ENCODE measurements at places on chromosomes 4 and X. TPM values are rescaled to one million over a fixed set of nuclear protein-coding genes. Genes with fewer than 3 reads are reported as not detected.
A peak's percentile ranks its signal among the peaks of the same experiment; 100 is the strongest.

- peak overlapping the region; percentile 81 for H3K4me3 ChIP-seq
- peak; percentile 59 for DNase-seq
- H3K4me1 ChIP-seq, result peaks cover 6% of the 10 kb centered on the region
- peak overlapping the region; percentile 97 for H3K27ac ChIP-seq
- no peaks in the 10 kb centered on the region for H3K27me3 ChIP-seq
These were observed 73.0 kb downstream of the AFF1 start for GRCh38 chr4:87007528-87008446.

DNA sequence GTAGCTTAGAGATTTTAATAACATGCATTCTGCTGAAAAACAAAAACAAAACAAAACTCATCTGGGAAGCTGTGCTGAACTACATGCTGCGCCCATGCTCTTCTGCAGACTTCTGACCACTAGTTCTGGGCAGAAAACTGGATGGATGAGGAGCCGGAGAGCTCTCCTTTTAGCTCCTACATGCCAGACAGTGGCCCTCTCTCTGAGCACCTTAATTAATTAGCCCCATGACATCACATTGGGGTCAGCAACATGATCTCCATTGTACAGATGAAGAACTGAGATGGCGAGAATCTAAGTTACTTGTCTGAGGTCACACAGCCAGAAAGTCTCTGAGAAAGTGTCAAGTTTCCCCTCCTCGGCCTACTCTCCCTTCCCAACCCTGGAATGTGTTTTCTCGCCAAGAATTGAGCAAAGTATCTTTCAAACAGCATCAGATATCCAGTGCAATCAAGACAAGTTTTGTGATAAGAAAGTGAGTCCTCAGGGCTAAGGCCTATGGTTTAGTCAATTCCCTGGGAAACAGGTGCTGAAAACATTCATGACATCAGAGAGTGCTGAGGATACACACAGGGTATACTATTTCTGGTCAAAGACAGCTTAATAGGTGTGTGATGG, 21.6 kb downstream of the SCD5 start:
- peak; percentile 33 for DNase-seq
- H3K4me3 ChIP-seq, result no peak overlapping the region
- H3K27ac ChIP-seq, result no peak overlapping the region
- H3K27me3 ChIP-seq, result no peaks in the 10 kb centered on the region
- H3K4me1 ChIP-seq, result no peaks in the 10 kb centered on the region
- H3K36me3 ChIP-seq, result no peaks in the 10 kb centered on the region

DNA sequence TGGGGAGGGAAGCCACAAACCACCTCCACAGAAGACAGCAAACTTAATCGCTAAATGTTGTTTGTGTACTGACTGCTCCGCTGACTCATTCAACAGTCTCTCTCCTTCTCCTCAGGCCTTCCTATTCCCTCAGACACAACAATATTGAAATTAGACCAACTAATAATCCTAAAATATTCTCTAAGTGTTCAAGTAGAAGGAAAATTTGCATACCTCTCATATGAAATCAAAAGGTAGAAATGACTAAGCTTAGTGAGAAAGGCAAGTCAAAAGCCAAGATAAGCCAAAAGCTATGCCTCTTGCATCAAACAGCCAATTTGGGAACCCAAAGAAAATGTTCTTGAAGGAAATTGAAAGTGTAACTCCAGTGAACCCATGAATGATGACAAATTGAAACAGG, 75.7 kb upstream of the ARHGAP24 start:
- peak; percentile 6 for DNase-seq
- no peak overlapping the region for H3K4me3 ChIP-seq
- no peaks in the 10 kb centered on the region for H3K4me1 ChIP-seq
- H3K36me3 ChIP-seq, result no peaks in the 10 kb centered on the region

GRCh38 chrX:86133761-86134160, 14.5 kb upstream of the DACH2 start:
- no peak overlapping the region for H3K4me3 ChIP-seq
- no peaks in the 10 kb centered on the region for H3K4me1 ChIP-seq
- H3K27ac ChIP-seq, result no peak overlapping the region
- peak; percentile 43 for DNase-seq
- no peaks in the 10 kb centered on the region for H3K36me3 ChIP-seq

- no peaks in the 10 kb centered on the region for H3K36me3 ChIP-seq
- peaks cover 2% of the 10 kb centered on the region for H3K27me3 ChIP-seq
- H3K4me3 ChIP-seq, result peak overlapping the region; percentile 3
- H3K4me1 ChIP-seq, result no peaks in the 10 kb centered on the region
- no peak overlapping the region for H3K27ac ChIP-seq
These were observed 32.0 kb upstream of the MGST2 start for GRCh38 chr4:139633661-139634060.

- H3K4me1 ChIP-seq, result peaks cover 2% of the 10 kb centered on the region
- H3K4me3 ChIP-seq, result no peak overlapping the region
- no peak for DNase-seq
- no peaks in the 10 kb centered on the region for H3K27me3 ChIP-seq
- H3K36me3 ChIP-seq, result no peaks in the 10 kb centered on the region
- no peak overlapping the region for H3K27ac ChIP-seq
These were observed 121.6 kb upstream of the NOCT start for GRCh38 chr4:138894011-138894410.

- no peak overlapping the region for H3K4me3 ChIP-seq
- H3K27me3 ChIP-seq, result no peaks in the 10 kb centered on the region
- no peak overlapping the region for H3K27ac ChIP-seq
- H3K4me1 ChIP-seq, result no peaks in the 10 kb centered on the region
- H3K36me3 ChIP-seq, result no peaks in the 10 kb centered on the region
These were observed 85.2 kb downstream of the PRRG1 start for GRCh38 chrX:37434362-37434761.

DNA sequence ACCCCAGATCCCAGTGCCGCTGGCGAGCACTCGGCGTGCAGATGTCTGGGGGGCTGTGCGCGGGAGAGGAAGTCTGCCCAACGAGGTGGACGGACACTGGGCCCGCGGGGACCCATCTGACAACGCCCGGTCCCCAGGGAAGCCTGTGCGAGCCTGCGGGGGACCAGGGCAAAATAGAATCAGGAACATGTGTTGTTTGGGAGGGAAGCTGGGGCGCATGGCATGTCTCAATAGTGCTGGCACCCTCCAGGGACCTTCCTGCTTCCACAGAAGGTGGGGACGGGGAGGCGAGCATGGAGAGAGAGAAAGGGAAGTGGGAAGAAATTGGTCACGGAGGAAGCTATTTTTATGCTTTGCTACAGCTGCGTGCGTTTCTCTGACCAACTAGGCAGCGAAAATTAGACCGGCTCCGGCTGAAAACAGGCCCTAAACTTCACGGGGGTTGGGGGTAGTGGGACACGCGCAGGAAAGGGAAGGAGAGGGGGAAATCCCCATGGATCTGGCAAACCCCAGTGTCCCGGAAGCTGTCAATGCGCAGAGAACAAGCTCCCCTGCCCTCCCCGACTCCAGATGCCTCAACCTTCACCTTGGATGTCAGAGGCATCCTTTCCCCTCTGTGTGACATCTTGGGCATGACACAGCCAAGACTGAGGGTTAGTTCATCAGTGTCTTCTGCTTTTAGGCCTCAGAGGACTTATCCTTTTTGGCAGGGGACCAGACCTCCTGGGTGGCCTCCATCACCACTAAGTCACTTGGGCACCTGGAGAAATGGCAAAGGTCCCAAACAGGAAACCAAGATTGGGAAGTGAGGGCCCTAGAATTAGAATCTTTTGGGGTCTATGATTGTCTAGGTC, 169.8 kb upstream of the BCOR start:
- peak overlapping the region; percentile 27 for H3K27ac ChIP-seq
- peak overlapping the region; percentile 14 for H3K4me3 ChIP-seq
- H3K27me3 ChIP-seq, result no peaks in the 10 kb centered on the region
- no peak for DNase-seq
- H3K36me3 ChIP-seq, result no peaks in the 10 kb centered on the region

DNA sequence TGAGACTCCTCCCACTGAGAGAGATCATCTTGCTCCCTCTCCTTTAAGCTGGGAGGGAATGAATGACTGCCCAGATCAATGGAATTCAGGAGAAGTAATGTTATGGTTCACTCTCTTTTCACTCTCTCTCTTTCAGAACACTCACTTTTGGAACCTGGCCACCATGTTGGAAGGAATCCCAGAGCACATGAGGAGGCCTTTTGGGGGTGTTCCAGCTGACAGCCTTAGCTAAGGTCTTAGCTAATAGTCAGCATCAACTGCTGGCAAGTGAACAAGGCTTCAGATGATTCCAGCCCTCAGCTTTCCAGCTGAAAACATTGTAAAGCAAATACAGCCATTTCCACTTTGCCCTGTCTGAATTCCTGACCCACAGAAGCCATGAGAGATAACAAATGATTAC, 124.0 kb upstream of the CLNK start:
- H3K4me1 ChIP-seq, result no peaks in the 10 kb centered on the region
- no peaks in the 10 kb centered on the region for H3K36me3 ChIP-seq
- H3K27me3 ChIP-seq, result no peaks in the 10 kb centered on the region
- no peak overlapping the region for H3K27ac ChIP-seq
- no peak overlapping the region for H3K4me3 ChIP-seq

DNA sequence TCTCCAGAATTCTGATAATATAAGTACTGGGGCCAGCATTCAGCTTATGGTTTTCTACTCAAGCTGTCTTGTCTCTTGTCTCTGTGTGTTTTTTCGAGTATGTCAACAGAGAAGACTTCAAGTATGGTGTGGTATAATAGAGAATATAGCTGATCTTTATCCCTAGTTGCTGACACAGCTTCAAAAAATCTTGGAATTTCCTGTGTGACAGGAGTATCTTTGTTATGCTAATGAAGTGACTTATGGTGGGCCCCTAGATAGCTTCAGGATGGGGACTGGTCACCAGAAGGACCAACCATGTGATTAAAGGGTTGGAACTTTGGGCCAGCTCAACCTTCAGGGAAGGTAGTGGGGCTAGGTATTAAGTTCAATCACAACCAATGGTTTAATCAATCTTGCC, 2.9 kb downstream of the GPRASP3 start:
- DNase-seq, result peak; percentile 14
- H3K36me3 ChIP-seq, result no peaks in the 10 kb centered on the region
- no peak overlapping the region for H3K4me3 ChIP-seq
- no peak overlapping the region for H3K27ac ChIP-seq
- no peaks in the 10 kb centered on the region for H3K4me1 ChIP-seq

DNA sequence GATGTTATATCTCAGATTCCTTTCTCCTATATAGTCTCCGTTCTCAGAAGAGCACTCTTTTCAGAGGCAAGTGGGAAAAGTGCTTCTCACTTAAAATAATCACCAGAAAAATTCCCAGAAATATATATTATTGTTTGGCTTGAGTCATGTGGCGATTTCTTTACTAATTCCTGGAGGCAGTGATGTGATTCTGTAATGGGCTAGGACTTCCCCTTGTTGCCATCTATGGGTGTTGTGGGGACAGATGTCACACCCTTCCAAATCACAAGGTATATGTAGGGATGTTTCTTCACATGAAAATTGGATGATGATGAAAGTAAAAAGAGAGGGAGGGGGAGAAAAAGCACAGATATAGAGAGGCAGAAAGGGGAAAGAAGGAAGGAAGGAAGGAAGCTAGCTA, 553.4 kb downstream of the PPP4R3C start:
- H3K36me3 ChIP-seq, result no peaks in the 10 kb centered on the region
- no peak overlapping the region for H3K27ac ChIP-seq
- H3K27me3 ChIP-seq, result no peaks in the 10 kb centered on the region
- no peak for DNase-seq
- no peaks in the 10 kb centered on the region for H3K4me1 ChIP-seq

DNA sequence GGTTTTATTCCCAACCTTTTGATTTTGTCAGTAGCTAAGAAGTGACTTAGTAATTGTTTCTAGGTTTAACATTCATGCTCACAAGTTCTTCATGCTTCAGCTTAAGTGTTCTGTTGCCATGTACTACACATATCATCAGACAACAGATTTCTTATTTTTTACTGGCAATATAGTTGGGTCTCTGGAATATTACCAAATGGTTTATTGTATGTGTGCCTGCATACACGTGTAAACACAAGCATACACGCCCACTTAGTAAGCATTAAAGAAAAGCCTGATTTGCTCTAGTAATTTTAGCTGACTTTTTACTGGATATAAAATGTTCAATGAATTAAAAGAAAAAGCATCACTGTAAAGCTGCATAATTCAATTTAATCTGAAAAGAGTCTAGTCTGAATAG, 199.8 kb downstream of the CAMK2D start:
- no peaks in the 10 kb centered on the region for H3K27me3 ChIP-seq
- no peak overlapping the region for H3K27ac ChIP-seq
- no peak for DNase-seq
- H3K4me1 ChIP-seq, result peaks cover 5% of the 10 kb centered on the region
- peaks cover 2% of the 10 kb centered on the region for H3K36me3 ChIP-seq
- H3K4me3 ChIP-seq, result no peak overlapping the region

- DNase-seq, result peak; percentile 55
- H3K4me3 ChIP-seq, result no peak overlapping the region
- no peak overlapping the region for H3K27ac ChIP-seq
- no peaks in the 10 kb centered on the region for H3K4me1 ChIP-seq
These were observed 65.0 kb upstream of the SEC24B start for GRCh38 chr4:109368661-109369060.

GRCh38 chr4:78799551-78800495, 23.7 kb downstream of the BMP2K start:
- peak; percentile 36 for DNase-seq
- no peaks in the 10 kb centered on the region for H3K27me3 ChIP-seq
- H3K4me1 ChIP-seq, result no peaks in the 10 kb centered on the region
- no peak overlapping the region for H3K4me3 ChIP-seq
- H3K36me3 ChIP-seq, result no peaks in the 10 kb centered on the region
- H3K27ac ChIP-seq, result no peak overlapping the region

- no peaks in the 10 kb centered on the region for H3K27me3 ChIP-seq
- DNase-seq, result peak; percentile 46
- H3K4me1 ChIP-seq, result peaks cover 10% of the 10 kb centered on the region
These were observed 165.6 kb downstream of the PTTG2 start for GRCh38 chr4:38125816-38126215.

- no peak overlapping the region for H3K27ac ChIP-seq
- no peak overlapping the region for H3K4me3 ChIP-seq
- no peaks in the 10 kb centered on the region for H3K36me3 ChIP-seq
- H3K4me1 ChIP-seq, result no peaks in the 10 kb centered on the region
- peak; percentile 55 for DNase-seq
- no peaks in the 10 kb centered on the region for H3K27me3 ChIP-seq
These were observed 203.1 kb downstream of the LARP7 start for GRCh38 chr4:112840061-112840460.

DNA sequence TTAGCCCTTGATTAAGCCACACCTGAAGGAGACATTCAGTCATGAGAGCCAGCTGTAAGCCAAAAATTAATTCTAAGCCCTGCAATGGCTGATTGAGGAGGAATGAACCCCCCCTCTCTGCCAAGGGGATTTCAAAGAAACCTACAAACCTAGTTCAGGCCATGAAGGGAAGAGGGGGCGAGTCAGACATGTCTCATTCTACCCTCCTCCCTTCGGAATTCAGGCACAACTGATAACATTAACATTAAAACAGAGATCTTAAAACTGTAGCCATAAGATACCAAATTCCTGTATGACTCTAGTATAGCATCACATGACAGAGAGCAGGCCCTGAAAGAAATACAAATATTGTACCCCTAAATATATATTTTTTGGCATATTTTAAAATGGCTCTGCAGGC, 40.4 kb upstream of the AFAP1 start:
- H3K4me1 ChIP-seq, result peaks cover 2% of the 10 kb centered on the region
- H3K27me3 ChIP-seq, result no peaks in the 10 kb centered on the region
- H3K4me3 ChIP-seq, result no peak overlapping the region
- H3K27ac ChIP-seq, result no peak overlapping the region
- no peak for DNase-seq

- peak; percentile 60 for DNase-seq
- H3K27me3 ChIP-seq, result no peaks in the 10 kb centered on the region
- no peaks in the 10 kb centered on the region for H3K36me3 ChIP-seq
- peaks cover 5% of the 10 kb centered on the region for H3K4me1 ChIP-seq
These were observed 47.3 kb upstream of the GATB start for GRCh38 chr4:151808120-151808529.

SYNPO2 gene
- 40.1 TPM for total RNA-seq

TAF7L gene
- 0.33 TPM for total RNA-seq

HAND2 gene
- total RNA-seq, result under 0.01 TPM

GSX2 gene
- 0.33 TPM for total RNA-seq

SHROOM3 gene
- 23.9 TPM for total RNA-seq
